Epithelial cell of proximal tubule (primary cell): ENCODE measurements at places on chromosomes 2 and 18.

- no peak for DNase-seq
Measured at GRCh38 chr2:54194761-54195750, 61.0 kb downstream of the TSPYL6 start.

DNA sequence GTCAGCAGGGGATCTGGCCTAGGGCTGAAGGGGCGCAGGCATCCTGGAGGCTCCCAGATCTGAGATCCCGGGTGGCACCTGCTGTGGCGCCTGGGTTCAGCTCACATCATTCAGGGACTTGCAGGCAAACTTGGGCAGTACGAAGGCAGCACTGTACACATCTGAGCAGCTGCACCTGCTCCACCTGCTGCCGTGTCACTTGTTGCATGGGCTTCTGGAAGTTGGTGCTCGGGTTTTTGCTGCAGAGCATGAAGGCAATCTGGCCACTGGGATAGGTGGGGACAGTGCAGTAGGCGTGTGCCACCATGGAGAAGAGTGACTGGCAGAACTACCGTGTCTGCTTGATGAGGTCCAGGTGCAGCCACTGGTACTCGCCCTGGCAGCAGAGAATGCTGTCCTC, 48.6 kb downstream of the UGGT1 start:
- no peak for DNase-seq

DNA sequence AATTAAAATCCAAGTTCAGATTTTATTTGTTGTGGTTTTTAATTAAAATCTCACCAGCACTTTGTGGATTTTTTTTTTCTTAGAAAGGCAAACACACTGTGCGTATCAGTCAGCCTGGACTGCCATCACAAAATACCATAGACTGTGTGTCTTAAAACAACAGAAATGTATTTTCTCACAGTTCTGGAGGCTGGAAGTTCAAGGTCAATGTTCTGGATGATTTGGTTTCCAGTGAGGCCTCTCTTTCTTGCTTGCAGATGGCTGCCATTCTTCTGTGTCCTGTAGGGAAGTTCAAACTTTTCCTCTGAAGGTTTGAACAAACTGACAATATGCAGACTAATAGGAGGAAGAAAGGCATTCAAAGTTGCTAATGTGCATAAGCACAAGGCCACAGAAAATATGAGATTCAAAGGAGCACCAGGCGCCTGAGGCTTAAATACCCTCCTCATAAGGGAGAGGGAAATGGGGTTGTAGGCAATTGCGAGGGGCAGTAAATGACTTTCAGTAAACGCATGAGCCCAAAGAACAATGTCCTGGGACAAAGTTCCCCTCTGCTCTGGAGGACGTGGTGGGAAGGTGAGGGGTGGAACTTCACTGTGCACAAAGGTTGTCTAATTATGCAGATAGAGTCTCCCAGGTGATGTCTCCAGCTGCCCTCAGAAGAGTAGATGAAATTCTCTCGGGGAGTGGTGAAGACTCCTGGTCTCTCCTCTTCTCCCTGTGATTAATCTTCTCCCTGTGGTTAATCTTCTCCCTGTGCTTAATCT, 26.5 kb upstream of the KCNF1 start:
- DNase-seq: no peak

DNA sequence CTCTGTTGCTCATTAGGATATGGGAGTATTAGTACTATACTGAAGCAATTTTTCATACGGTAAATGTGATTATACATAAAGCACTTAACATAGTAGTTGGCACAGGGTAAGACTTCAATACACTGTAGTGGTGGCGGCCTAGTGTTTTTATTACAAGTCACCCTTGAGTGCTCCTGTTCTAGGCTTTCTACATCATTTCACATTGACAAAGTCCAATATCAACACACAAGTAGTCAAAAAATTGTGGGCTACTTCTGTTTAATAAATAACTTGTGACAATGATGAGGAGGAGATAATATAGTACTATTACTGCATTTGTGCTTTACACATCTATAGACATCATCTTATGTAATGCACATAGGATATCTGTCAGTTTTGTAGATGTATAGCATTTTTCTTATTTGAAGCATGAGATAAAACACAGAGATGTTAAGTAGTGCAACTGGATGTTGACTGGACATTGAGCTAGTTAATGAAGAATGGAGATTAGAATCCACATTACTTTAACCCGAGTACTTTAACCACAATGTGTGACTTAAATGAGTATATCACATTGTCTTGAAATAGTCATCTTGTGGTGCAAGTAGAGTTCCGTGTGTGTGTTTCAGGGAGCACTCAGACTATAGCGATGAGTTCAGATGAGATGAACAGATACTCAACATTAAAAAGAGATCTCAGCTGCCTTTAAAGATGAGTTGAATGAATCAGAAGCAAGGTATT, 134.8 kb downstream of the ZNF385B start:
- DNase-seq: peak; percentile 74

- no peak for DNase-seq
Measured at GRCh38 chr2:234739061-234739460, 212.8 kb upstream of the SH3BP4 start.

- no peak for DNase-seq
Measured at GRCh38 chr18:59060551-59060950, 79.1 kb upstream of the SEC11C start.

GRCh38 chr18:14085770-14086457, 46.3 kb downstream of the ZNF519 start:
- no peak for DNase-seq

DNA sequence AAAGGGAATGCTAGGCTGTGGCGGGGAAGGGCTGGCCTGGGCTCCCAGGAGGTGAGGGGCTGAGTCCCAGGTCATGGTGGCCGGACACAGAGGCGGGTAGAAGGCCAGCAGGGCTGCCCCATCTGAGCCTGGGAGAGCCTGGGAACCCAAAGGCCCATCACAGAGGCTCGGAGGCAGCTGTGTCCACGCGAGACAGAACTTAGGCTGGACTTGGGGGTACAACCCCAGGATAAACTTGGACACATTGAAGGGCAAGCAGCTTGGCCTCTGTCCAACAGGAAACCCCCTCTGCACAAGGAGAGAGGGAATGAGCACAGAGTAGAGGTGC, 95.9 kb downstream of the ZFP36L2 start:
- no peak for DNase-seq

GRCh38 chr2:242043538-242044312, 174.2 kb downstream of the RTP5 start:
- no peak for DNase-seq

GRCh38 chr2:229825476-229825875, 96.3 kb downstream of the TRIP12 start:
- no peak for DNase-seq

DNA sequence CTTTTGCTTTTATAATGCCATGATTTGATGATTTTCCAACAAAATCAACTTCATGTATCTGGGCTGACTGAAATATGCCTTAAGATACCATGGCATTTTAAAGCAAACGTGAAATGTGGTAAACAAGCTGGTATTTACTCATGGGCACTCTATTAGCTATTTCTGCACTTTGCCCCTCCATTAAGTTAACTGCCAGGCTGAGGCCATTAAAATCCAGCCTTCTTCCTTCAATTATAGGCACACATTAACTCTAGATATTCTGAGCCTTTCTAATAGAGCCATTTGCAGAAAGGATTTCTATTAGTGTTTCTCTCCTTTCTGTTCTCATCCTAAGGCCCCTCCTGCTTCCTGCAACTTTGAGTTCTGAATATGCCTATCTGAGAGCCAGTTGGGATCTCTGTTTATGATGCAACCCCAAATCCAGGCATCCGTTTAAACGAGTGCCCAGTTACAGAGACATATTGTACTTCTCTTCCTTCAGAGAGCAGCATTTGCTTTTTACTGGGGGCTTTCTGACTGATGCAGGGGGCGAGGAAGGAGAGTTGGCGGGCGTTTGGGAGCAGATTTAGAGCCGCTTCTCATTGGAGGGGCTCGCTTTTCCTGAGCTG, 1.6 kb upstream of the KCNJ3 start:
- DNase-seq: no peak

DNA sequence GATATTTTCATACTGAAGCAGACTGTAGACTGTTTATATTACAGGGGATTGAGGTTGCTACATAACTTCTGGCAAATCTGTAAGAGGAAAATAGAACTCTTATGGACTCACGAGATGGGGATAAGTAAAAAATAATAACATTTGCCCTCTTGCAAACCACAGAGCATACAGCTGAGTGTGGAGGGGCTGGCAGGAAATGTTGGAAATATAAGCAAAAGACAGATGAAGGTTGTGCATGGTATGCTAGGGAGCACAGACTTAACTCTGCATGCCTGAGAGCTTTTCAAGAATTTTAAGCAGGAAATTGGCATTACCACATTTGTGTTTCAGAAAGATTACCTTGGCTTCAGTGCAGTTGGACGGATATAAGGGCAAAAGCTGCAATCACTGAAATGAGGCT, 411.1 kb downstream of the RAD51AP2 start:
- no peak for DNase-seq

DNA sequence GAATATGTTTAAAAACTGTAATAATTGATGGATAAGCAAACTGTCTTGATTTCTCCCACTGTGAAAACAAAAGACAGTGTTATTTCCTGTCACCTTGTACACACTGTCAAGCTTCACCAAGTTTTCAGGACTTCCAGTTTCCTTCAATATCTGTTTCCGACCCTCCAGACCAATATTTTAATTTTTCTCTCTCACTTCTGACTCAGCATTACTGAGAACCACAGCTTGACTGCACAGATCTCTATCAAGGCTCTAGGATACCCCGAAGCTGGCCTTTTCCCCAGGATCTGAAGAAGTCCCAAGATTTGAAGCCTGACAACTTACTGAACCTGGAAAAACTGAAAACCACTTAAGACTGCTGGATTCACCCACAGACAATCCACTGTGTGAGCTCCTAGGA, 13.2 kb upstream of the SULT1C3 start:
- DNase-seq: no peak

GRCh38 chr18:3782901-3783300, 332.9 kb downstream of the TGIF1 start:
- no peak for DNase-seq

DNA sequence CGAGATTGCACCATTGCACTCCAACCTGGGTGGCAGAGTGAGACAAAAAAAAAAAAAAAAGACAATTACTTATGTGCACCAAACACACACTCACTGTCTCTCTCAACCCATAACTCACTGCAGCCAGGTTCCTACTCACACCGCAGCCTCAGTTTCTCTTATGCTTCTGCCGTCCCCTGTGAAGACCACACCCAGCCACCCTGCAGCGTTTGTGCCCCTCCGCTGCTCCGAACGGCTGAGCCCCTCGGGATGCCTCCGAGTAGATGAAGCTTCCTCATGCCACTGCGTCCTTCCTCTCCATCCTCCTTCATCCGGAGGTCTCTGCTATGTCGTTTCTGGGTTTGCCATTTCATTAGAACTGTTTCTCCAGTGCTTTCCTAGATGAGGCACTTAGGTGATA, 160.1 kb downstream of the TWIST2 start:
- no peak for DNase-seq

DNA sequence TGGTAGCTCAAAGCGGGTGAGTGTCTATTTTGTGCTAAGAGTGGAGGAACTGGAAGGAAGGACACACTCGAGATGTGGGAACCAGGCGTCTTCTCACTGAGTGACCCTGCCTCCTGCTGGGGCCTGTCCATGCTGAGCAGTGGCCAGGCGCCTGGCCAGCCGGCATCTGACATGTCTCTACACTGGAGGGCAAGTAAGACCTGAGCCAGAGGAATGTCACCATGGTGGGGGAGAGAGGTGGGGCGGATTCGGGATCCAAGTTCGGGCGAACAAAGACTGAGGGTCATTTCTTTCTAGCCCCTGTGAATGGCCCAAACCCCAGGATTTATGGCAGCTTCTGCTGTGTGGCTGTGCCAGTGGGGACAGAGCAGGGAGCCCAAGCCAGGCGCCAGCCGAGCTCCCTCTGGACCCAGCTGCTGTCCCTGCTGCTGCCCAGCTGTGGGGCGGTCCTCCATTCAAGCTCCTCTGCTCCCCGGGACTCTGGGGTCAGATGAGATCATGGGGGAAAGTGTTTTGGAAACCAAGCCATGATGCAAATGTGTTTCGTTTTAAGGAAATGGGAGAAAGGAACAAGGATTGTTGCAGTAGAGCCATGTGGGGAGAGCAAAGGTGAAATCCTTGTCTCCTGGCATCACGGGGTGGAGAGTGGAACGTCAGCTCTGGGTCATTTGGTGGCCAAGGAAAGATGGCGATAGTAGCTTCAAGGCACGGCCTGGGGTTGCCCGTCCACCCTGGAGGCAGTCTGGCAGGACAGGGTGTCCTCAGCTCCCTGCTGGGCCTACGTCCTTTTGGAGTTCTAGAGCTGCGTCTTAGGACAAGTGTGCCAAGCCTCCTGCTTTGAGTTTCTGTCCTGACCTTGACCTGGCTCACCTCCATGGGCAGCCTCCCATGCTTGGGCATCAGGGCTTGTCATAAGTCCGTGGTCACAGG, 8.1 kb downstream of the ACKR3 start:
- DNase-seq: no peak

GRCh38 chr2:186425576-186425975, 60.5 kb upstream of the ZC3H15 start:
- DNase-seq: no peak

DNA sequence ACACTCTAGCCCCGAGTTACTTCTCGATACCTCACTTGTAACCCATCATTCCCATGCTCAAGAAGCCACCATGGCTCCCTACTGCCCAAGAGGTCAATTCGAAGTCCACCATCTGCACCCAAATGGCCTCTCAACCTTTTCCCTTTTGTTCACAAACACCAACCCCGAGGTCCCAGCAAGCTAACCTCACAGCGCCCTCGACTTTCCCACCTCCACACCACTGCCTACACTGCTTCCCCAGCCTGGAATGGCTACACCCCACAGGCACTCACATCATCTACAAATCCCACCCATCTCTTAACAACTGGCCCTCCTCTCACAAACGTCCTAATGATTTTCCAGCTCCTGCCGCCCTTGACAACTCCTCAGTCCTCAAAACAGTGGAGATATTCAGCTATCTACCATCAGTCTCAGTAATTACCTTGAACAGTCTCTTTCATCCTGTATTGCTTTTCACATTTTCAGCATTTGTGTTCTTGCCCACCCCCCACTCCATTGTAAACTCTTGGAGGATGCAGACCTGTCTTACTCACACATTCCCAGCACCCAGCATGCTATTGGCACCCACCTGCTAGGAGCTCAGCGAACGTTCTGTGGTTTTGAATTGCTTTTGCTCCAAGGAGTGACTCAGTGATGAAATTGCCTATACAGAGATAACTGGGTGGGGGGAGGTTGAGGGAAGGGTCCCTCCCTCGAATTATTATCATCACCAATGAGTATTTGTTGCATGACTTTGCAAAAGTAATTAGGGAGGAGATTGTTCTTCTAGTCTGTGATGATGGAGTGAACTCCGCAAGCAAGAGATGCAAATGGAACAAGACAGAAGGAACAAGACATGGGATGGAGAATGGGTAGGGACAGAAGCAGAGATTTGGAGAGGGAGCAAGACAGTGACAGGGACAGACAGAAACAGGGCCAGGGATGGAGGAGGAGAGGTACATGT, 106.8 kb downstream of the CYP26B1 start:
- DNase-seq: no peak
